ENCODE measurements at places on chromosomes 1 and 21.

- DNase-seq, result peak; percentile 95
These were observed 94.7 kb downstream of the PPIAL4G start for GRCh38 chr1:148388260-148389026.

DNA sequence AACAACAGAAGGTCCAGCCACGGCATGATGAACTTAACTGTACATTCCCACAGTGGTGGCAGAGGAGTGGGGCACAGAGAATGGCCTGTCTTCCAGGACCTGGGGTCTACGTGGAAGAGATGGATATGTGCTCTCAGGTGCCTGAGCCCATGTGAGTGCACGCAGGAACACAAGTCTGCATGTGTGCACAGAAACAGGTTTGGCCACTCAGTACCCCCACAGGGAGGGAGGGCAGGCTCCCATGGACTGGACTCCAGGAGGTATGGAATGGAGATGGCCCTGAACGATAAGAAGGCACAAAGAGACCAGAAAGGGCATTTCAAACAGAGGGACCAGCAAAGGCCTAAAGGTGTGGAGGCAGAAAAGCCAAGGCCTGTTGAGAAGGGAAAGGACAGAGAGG lies 10.8 kb downstream of the COL9A2 start:
- DNase-seq, result no peak

DNA sequence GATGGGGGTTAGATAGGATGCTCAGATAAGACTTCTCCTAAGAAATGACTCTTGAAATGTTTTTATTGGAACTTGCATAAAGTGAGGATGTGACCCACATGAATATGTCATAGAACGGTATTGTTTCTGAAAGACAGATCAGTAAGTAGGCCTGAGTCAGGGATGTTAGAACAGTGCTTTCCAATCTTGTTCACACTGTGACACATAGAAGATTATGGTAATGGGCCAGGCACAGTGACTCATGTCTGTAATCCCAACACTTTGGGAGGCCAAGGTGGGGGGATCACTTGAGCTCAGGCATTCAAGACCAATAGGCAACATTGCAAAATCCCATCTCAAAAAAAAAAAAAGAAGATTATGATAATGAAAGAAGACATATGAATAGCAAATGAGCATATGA lies 32.9 kb downstream of the FMO4 start:
- DNase-seq, result no peak

DNA sequence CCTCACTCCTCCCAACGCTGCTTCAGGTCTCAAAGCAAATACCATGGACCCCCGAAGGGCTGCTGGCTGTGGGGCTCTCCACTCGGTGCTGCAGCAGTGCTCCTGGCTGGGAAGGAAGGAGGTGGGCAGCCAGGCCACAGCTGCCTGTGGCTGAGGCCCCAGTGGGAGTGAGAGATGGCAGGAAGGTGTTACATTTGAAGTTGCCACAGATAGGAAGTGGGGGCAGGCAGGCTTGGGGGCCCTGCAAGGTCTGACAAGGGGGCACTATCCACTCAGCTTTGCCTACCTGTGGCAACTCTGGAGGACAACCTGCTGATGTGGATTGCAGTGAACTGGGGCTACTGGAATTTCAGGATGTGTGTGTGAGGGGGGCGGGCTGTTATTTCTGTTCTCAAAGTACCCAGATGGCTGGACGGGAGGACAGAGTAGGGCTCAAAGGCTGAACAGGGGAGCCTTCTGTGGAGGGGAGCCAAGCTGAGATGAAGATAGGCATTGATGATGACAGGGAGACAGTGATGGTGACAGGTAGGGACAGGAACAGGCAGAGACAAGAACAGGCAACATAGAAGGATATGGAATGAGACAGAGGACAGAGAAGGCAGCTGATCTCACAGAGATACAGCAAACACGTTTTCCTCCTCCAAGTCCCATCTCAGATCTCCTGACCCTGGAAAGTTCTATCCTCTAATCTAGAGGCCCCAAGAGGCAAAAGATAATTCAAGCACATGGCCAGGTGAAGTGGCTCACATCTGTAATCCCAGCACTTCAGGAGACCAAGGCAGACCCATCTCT lies 1.8 kb downstream of the ZNF683 start:
- DNase-seq, result no peak

DNA sequence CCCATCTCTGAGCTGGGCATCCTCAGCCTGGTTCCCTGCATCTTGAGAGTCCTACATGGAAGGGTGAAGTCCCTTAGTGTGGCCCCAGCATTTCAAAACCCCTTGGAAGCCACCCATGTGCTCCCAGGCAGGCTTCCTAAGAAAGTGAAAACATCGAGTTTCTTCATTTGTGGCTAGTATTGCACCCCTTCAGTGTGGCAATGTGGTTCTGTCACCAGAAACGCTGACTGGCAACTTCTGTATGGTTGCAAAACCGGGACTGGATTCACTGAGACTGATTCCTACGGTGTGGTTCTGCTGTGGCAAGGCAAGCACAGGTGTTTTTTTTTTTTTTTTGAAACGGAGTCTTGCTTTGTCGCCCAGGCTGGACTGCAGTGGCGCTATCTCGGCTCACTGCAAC lies 9.0 kb upstream of the IFNGR2 start:
- no peak for DNase-seq

DNA sequence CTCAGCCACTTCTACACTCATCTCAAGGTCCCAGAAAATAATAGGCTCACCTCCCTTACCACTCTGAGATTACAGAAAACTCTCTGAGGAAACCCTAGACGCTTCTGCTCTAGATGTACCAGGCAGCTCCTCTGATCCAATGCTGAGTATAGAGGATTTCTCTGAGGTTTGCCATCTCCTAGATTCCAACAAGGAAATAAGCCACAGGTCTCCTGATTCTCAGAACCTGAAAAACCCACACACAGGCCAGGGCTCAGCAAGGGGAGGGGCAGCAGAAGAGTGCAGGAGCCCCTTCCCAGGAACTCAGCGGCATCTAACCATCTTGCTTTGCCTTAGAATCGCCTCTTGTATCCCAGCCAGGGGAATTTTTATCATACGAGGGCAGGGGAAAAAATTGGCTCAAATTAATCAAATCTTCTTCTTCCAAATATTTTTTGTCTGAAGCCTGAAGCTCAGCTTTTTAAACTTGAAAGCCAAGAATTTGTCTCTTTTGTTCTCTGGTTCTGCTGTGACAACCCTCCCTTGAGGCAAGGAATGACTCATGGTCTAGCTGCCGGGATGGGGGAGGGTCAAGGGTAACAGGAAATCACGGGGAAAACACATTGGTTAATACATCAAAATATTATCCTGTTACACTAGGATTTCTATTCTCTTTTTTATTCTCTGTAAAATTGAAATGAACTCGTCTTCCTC lies 30.8 kb downstream of the GORAB start:
- DNase-seq, result peak; percentile 42

GRCh38 chr1:182965096-182965495 lies 12.1 kb upstream of the SHCBP1L start:
- DNase-seq, result no peak

- DNase-seq, result no peak
These were observed 28.5 kb upstream of the RNF2 start for GRCh38 chr1:185016880-185017279.

- no peak for DNase-seq
These were observed 3.4 kb downstream of the RUNX3 start for GRCh38 chr1:24926563-24927249.

DNA sequence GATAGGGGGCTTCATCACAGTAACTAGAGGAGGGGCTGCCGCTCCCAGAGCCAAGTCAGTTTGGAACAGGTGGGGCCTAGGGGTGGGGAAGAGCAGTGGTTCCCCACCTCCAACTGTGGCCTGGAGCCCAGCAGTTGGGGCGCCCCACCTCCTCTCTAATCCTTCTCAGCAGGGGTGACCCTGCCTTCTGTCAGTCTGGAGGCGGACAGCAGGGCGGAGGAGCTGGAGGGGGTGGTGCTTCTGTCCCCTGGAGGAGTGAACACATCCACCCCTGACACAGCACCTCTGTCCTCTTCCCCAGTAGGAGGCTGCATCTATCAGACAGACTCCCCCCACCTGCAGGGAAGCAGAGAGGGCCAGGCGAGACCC lies 73.8 kb downstream of the MRPL37 start:
- no peak for DNase-seq

DNA sequence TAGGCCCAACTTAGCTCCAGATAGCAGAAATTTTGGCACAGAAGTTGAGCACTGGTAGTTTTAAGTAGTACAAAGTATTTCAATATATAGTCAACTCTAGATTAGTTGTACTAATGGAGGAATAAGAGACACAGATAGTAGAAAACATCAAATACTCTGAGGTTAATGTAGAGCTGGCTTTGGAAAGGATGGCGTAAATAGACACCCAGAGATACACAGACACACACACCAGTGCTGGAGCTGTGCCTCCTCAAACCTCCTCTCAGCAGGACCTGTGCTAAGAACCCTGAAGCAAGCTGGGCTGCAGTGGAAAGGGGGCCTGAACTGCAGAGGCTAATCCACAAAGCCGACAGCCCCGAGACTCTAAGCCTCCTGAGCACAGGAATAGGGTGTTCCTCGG lies 67.0 kb upstream of the EDEM3 start:
- no peak for DNase-seq

DNA sequence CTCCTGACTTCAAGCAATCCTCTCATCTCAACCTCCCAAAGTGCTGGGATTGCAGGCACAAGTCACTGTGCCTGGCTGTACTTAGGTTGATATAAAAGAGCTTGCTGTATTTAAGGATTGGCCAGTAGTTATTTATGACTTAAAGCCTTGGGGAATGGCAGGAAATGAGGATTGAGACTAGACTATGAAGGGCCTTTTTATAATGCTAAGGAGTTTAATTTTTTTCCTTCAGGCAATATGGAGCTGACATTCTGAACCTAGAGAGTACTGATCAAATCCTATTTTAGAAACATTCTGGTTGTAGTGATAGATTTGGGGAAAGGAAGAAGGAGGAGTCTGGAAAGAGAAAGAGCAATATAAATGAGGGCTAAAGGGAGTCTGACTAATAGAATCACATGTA lies 44.7 kb downstream of the MSH4 start:
- DNase-seq, result no peak

DNA sequence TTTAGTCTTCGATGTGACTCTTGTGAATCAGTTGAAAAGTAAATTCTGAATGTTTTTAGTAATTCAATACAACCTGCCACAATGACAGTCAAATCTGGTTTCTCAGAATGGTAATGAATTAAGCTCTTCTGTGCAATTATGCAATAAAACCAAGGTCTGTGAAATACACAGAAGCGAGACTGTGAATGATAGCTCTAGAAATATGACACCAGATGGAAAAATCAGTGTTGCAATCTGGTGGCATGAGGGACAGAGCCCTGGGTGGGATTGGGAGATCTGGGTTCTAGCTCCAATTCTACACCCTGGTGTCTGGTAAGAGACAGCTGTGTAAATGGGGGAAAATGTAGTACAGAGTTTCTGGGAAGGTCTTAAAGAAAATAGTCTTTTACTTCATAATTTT lies 586.4 kb upstream of the ZRANB2 start:
- no peak for DNase-seq

DNA sequence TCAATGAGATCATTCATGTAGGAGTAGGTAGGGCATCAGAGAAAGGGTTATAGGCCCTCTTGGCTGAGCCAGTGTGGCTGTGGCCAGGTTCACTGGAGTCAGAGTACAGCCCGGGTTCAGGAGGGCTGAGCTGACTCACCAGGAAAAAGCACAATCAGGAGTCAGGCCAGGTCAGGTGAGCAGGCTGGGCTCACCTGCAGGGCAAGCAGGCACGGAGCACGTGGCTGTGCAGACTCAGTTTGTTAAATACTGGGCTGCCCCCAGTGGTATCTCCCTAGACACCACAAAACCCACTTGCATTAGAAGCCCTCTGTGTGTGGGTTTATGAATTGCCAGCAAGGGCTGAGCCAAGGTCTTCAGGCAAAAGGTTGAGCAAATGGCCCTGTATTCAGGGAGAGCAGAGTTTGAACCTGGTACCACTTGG lies 122.1 kb upstream of the SERBP1 start:
- DNase-seq, result no peak

- no peak for DNase-seq
These were observed 260.4 kb downstream of the PTPRU start for GRCh38 chr1:29496701-29497100.

DNA sequence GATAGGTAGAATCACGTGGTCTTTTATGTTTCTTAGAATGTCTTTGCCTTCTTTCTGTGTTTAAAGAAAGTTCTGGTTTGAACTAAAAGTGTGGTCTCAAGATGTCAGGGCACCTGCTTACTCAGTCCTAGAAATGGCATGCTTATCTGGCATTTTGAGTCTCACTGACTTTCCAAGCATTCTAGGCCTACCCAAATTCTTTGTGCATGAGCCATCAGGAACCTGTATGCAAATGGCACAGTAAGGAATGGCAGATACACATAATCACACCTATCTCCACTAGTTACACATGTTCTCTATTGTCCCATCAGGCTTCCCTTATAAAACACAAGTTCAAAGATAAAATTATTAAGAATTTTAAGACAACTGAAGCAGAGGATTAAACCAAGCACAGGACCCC lies 29.5 kb upstream of the CLCA4 start:
- no peak for DNase-seq

DNA sequence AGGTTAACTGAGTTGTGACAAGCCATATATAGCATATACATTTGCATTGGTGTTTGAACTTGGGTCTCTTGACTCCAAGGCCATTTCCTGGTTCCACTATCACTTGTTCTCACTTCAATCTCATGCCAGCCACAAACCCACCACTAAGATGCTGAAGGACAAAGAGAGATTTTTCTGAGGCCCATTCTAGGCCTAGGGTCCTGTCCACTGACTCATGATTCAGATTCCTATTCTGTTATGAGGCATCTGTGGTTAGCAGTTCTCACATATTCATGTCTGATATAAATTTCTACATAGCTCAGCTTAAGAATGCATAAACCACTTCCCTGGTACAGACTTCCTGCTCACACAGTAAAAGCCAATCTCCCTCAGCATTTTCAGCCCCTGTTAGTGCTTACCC lies 326.1 kb upstream of the BEND5 start:
- DNase-seq, result peak; percentile 37

DNA sequence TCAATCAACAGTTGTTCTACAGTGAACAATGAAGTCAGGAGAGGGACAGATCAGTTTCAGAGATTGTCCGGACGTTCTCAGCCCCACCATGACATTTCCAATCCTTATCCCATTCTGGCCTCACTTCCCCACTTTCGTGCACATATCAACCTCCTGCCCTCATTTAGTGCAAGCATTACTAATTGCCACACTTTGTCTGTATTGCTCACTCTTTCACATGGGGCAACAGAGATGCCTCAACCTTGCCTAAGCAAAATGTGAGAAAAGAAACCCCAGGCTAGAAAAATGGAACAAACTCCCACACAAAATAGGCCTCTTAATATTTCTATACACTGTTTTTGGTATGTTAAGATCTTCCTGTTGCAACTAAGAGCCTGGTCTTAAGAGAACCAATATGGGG lies 8.9 kb upstream of the RGS1 start:
- DNase-seq, result no peak

DNA sequence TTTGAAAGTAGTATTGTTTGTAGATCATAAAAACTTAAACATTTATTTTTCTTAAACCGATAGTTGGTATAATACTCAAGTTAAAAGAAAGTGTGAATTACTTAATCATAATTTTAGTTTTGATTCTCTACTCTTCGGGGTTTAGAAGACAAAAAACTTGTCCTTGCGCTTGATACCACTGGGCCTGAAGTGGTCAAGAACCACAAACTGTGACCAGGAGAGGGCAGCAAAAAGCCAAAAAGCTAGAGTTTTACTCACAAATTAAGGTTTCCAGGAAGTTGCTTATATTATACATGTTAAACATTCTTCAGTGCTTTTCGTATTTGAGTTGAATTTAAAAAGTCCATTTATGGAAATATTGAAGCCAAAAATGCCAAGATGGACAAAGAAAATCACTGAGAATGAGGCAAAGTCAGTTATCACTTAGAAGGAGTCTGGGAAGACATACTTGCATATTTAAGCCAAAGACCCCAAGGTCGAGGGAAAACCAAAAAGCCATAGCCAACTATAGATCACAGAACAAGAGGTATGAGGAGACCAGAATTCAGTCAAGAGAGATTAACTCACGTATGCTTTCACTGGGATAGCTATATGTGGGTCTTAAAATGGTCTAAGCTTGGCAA lies 34.2 kb downstream of the EFCAB7 start:
- DNase-seq, result peak; percentile 12

Data from activated CD4-positive, alpha-beta T cell treated with anti-CD3 and anti-CD28 coated beads, Interleukin-2, Interleukin-4, amounts not matched to agents 100 ng/mL and 50 ng/mL, durations not matched to agents 16 hours and 8 hours (primary cell).